ENCODE measurements at places on chromosomes 5 and 9. TPM values are rescaled to one million over a fixed set of nuclear protein-coding genes. Genes with fewer than 3 reads are reported as not detected.

The BTNL3 gene
- total RNA-seq, result not detected

The IFNA6 gene
- not detected for total RNA-seq

The FOXD4 gene
- not detected for total RNA-seq

The CRB2 gene
- not detected for total RNA-seq

The AMBP gene
- total RNA-seq, result 4.2 TPM

The PCDHGA3 gene
- 3.0 TPM for total RNA-seq

The ZNF454 gene
- total RNA-seq, result 4.2 TPM

The SAXO1 gene
- 0.54 TPM for total RNA-seq

The PCDHB7 gene
- 2.0 TPM for total RNA-seq

The DMRTA1 gene
- 4.6 TPM for total RNA-seq

The CENPK gene
- total RNA-seq, result 7.3 TPM

The PCA3 gene
- not detected for total RNA-seq

The PGM5 gene
- 34.9 TPM for total RNA-seq

The OR13C2 gene
- not detected for total RNA-seq

The FCN2 gene
- total RNA-seq, result 0.93 TPM

The FOXD1 gene
- total RNA-seq, result 1.2 TPM

The NOL6 gene
- 28.8 TPM for total RNA-seq

The TEX48 gene
- total RNA-seq, result not detected

The RPL12 gene
- total RNA-seq, result 1,808 TPM

The TUSC1 gene
- 21.2 TPM for total RNA-seq

The GRIN3A gene
- not detected for total RNA-seq

The FREM1 gene
- total RNA-seq, result 2.2 TPM

The FLT4 gene
- 52.8 TPM for total RNA-seq

The UBTD2 gene
- total RNA-seq, result 21.3 TPM

The PRUNE2 gene
- 4.6 TPM for total RNA-seq

The HMCN2 gene
- 4.9 TPM for total RNA-seq

The ELP1 gene
- total RNA-seq, result 37.8 TPM

The SEMA6A gene
- 28.2 TPM for total RNA-seq

The UIMC1 gene
- 32.8 TPM for total RNA-seq

The ANKRD18B gene
- total RNA-seq, result 0.59 TPM

The INSYN2B gene
- total RNA-seq, result not detected

The NUTM2F gene
- total RNA-seq, result not detected

The KCNN2 gene
- not detected for total RNA-seq

The FOXD4L6 gene
- not detected for total RNA-seq

The DYNC2I2 gene
- total RNA-seq, result 86.1 TPM

The SLC36A2 gene
- not detected for total RNA-seq

The TUBB4B gene
- 181 TPM for total RNA-seq

The MED7 gene
- 12.9 TPM for total RNA-seq

The PCDHA4 gene
- 2.1 TPM for total RNA-seq

The CNOT6 gene
- 14.0 TPM for total RNA-seq

The WDR38 gene
- 0.79 TPM for total RNA-seq

The ITGA1 gene
- total RNA-seq, result 56.7 TPM

The ENTPD2 gene
- total RNA-seq, result 0.22 TPM

The PRDM9 gene
- not detected for total RNA-seq

The ADAMTS13 gene
- 1.5 TPM for total RNA-seq

The FCN1 gene
- 0.10 TPM for total RNA-seq

The CBY3 gene
- total RNA-seq, result not detected

The TSTD2 gene
- 34.8 TPM for total RNA-seq
